Dorsolateral prefrontal cortex (tissue), 122 donors: ENCODE measurements at places on chromosomes 3 and 15.

GRCh38 chr3:127471142-127471541, 119.4 kb downstream of the TPRA1 start:
- DNase-seq = no peak

DNA sequence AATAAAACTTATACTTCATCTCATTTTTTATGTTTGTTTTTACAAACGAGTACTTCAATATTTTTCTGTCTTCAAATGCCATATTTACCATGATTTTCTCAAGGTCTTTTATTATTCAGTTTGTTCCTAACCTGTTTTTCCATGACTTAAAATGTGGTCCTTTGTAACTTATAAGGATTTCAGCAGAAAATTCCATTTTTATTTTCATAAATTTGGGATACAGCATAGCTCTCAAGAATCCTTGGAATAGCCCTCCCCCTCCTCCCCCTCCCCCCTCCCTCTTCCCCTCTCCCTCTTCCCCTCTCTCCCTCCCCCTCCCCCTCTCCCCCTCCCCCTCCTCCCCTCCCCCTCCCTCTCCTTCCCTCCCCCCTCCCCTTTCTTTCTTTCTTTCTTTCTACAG, 14.9 kb upstream of the STX19 start:
- DNase-seq = no peak

DNA sequence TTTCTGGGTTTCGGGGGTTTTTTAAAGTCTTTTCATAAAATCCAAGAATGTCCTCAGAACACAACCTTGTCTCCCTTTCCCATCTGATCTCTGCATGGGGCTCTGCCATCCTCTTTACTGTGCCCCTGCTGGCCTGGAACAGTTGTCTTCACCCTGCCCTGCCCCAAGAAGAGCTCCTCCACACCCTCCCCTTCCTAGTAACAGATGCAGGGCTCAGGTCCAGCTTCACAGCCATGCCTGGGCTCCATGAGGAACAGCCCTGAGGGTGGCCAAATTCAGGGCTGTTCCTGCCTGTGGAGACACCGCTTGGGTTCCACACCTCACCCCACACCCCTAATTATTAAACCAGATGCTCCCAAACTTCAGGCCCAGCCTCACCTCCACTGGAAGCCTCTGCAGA, 12.9 kb upstream of the ULK3 start:
- no peak for DNase-seq

- no peak for DNase-seq
Observed at GRCh38 chr3:171327441-171328174, 132.6 kb downstream of the TNIK start.

DNA sequence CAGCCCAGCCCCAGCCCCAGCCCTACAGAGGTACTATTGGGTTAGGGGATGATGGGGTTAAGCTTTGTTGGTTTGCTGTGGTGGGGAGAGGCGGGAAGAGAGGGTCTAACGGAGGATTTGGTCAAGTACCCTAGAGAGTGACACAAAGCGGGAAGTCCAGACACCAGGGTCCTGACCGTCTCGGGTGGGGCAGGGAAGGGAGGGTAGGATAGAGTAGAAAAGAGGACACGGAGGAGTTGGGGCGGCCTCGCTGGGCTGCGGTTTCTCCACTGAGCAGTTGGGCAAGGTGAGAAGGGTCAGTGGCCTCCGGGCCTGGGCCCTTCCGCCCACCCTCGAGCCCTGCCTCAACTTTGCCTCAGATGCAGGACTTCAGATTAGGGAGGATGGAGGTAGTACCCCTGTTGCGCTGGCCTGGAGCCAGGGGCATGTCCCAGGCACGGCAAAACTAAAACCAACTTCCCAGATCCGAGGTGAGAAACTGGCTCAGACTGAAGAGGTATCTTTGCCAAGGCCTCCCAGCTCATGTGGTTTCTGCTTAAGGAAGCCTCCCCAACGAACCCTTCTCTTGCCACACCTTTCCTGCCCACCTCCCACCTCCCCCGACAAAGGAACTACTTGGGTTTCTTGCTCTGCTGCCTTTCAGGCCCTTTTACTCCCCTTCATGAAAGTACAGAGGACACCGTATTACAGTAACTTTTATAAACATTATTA, 551 bp downstream of the PML start:
- DNase-seq = no peak

- DNase-seq = no peak
Observed at GRCh38 chr15:69299451-69299886, 757 bp downstream of the PAQR5 start.

- no peak for DNase-seq
Observed at GRCh38 chr3:46429250-46429649, 22.2 kb downstream of the CCRL2 start.

- DNase-seq = no peak
Observed at GRCh38 chr3:39413691-39414420, 7.3 kb downstream of the RPSA start.

- DNase-seq = no peak
Observed at GRCh38 chr3:110198717-110199587, 861.6 kb upstream of the DPPA4 start.

DNA sequence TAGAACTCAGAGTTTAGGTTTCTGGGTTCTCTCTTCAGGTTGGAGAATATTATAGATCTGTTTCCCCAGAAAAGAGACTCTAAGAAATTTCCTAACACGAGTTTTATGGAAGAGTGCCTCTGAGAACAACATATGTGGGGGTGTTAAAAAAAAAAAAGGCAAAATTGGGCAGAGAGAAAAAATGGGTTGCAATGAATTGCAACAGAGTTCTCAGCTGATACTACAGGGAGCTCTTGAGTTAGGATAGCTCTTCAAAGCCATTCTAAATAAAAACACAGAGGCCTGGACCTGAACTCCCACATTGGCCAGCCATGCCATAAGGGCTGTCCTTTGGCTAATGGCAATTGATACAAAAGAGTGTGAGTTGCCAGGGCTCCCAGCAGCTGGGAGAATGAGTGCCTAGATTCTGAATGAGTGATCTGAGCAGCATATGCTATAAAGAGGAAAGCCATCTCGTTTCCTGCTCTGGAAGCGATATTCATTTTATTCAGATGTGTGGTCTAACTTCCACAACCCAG, 20.1 kb upstream of the UBE2E2 start:
- no peak for DNase-seq

DNA sequence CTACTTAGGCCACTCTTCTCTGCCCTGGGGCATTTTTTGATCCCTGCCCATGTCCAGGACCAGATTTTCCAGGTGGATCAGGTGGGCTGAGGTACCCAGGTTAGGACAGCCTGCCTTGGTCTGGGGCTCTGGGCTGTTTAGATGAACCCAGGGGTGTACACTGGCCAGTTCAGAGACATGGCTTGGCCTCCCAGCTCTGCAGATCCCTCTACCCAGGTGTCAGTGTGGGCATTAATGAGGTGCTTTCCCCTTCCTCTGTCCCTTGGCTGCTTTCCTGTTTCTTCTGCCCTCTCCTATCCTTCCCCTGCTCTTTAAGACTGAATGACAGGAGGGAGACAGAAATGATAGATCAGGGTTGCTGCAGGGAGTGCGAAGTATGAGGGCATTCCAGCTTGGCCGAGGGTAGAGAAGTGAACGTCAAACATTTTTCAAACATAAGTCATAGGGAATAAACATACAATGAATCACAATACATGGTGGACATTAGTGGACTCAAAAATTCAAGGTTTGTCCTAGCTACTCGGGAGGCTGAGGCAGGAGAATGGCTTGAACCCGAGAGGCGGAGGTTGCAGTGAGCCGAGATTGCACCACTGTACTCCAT, 30.5 kb downstream of the RTP1 start:
- DNase-seq = no peak

GRCh38 chr3:195023576-195023975, 247.4 kb downstream of the XXYLT1 start:
- no peak for DNase-seq

- DNase-seq = no peak
Observed at GRCh38 chr15:88331291-88331690, 74.8 kb upstream of the NTRK3 start.

GRCh38 chr3:58576716-58577115, 475 bp downstream of the FAM107A start:
- DNase-seq = no peak

DNA sequence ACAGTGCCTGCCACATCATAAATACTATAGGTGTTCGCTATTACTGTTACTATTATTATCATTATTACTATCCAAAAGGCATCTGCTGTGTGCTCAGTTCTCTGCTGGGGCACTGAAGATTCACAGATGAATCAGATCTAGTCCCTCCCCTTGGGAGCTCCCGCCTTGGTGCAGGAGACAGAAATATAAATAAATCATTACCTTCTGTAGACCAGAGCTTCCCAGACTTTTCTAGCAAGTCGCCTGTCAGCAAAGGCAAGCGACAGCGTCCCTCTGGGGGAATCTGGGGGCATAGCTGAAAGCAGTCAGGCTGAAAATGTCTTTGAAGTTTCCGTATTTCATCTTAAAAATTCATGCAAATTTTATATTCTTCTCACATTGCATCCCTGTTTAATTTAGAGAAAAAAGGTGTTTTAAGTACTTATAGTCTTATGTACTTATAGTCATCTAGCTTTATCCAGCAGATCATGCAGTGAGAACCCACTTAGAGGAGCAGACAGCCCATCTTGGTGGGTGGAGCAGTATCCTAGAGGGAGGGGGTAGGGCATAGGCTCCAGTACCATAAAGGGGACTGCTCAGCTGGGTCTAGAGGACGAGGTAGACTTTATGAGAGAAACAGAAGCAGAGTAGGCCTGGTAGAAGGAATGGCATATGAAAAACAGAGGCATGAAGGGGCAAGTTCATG, 10.4 kb upstream of the BRPF1 start:
- no peak for DNase-seq

DNA sequence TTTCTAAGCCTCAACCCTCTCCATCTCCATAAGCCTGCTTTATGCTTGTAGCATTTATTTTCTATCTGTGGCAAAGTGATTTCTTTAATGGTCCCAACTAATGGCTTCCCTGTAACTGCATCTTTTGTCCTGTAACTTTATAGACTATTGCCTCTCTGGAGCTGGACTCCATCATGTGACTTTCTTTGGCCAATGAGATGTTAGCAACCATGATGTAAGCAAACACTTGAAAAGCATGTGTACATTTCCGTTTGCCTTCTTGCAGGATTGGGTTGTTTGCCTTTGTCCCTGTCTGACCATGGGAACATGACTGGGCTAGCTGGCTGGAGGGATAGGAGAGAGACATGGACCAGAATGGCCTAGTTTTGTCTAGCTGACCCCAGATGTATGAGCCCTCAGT, 106.0 kb upstream of the LRIG1 start:
- DNase-seq = no peak

GRCh38 chr3:111539351-111540331, 2.4 kb upstream of the CD96 start:
- peak; percentile 64 for DNase-seq

- no peak for DNase-seq
Observed at GRCh38 chr15:63469190-63469589, 35.2 kb upstream of the USP3 start.

GRCh38 chr15:72491768-72492167, 17.6 kb downstream of the ARIH1 start:
- DNase-seq = no peak

GRCh38 chr3:17315897-17316296, 426.5 kb downstream of the TBC1D5 start:
- DNase-seq = no peak

GRCh38 chr3:46660543-46661523, 32.6 kb downstream of the ALS2CL start:
- DNase-seq = no peak

GRCh38 chr15:80536231-80536630, 132.0 kb downstream of the ARNT2 start:
- DNase-seq = no peak

DNA sequence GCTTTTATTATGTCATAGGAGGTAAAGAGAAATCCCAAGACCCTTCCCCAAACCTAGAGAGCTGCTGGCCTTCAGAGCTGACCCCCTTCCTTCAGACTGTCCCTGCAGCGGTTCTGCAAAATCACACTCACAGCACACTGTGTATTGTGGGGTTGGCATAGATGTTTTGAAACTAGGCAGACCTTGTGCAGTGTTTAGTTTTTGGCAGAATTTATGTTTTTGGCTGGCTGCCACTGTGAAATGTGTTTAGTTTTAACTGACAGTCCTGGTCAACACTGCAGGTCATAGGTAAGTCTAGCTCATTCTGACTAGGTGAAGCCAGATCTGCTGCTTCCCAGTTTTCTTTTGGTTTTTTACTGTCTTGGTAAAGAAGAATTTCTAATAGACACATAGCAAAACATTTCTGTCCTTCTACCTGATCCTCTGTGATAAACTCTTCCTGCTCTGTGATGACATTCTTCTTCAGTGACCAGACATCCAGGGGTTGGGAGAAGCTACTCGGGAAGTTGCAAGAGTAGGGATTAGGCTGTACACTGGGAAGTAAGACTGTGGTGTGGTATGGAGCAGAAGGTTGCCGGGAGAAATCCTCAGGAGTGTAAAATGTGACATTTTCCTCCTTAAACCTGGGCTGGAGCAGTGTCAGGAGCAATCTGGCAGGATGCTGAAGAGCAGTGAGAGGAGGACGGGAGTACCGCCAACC, 209.6 kb upstream of the MCTP2 start:
- DNase-seq = no peak

GRCh38 chr15:52331490-52332240, 36.1 kb upstream of the MYO5C start:
- no peak for DNase-seq

DNA sequence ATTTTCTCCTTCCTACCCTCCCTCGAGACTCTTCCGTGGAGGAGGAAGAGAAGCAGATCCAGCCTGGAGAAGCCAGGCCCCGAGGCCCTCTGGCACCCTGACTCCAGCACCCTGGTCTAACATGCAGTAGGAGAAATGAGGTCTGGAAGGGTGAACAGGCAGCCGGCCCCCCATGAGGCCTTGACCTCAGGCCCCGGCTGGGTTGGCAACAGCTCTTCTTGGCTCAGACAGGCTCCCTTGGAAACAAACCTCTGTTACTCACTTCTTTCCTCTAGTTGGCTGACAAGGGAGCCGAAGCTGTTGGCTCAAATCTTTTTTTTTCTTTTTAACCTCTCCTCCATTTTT, 73.4 kb downstream of the CPN2 start:
- DNase-seq = no peak

GRCh38 chr3:114308830-114309229, 15.0 kb downstream of the TIGIT start:
- no peak for DNase-seq

GRCh38 chr3:99332276-99332675, 306.1 kb upstream of the COL8A1 start:
- no peak for DNase-seq

DNA sequence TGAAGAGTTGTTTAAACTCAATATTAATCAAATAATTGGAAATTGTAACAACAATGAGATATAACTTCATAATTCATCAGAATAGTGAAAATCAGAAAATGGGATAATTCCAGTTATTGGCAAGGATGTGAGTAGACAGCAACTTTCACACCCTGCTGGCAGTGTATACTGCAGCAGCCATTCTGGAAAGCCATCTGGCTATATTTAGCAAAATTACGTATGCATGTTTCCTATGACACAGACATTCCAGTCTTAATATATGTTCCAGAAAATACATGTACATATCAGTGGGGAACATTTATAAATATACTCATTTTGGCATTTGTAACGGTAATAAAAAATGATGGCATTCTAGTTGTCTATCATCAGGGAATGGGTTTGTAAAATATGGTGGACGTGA, 564.1 kb downstream of the GBE1 start:
- DNase-seq = no peak

GRCh38 chr3:11143476-11143875, 10.8 kb upstream of the HRH1 start:
- no peak for DNase-seq

GRCh38 chr3:45437383-45437782, 49.0 kb downstream of the LARS2 start:
- DNase-seq = no peak

GRCh38 chr3:47008234-47008796, 28.8 kb downstream of the NBEAL2 start:
- no peak for DNase-seq

- no peak for DNase-seq
Observed at GRCh38 chr3:51311055-51311454, 74.0 kb upstream of the MANF start.

GRCh38 chr3:5019411-5020241, 40.4 kb downstream of the BHLHE40 start:
- DNase-seq = no peak
